DMS 273 treated with DMSO at 0.1 percent for 48 hours (cell line): ENCODE measurements at places on chromosomes 3 and 15.

DNA sequence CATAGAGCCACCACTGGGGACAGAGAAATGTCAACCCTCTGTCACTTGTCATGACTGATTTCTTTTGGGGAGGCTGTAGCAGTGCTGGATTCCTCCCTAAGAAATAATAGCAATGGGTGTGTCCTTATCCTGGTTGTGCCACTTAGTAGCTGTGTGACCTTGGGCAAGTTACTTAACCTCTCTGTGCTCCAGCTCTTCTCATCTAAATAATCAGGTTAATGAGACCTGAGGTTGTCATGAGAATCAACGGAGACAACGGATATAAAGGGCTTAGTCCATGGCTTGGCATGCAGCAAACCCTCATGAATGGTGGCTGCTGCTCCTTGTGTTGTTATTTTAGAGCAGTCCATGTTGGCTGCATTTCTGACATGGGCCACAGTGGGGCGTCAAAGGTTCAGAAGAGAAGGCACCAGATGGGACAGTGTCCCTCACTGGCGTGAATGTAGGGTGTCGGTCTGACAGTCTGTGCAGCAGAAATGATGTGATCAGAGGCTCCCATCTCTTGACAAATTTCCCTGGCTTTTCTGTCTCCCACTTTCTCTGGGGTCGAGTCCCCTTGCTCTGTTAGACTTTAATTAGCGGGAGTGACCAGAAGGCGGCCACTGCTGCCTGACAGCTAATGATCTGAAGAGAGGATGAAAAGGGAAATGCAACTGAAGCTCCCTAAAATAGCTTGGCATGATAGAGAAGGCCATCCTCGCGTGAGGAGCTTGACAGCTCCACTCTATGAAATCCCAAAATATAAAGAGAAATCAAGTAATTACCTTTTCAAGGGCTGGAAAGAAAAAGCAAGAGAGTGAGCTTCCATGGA is 209.4 kb downstream of the CADPS start:
- DNase-seq = peak; percentile 11

GRCh38 chr3:16063603-16064002 is 110.9 kb upstream of the GALNT15 start:
- no peak for DNase-seq

GRCh38 chr15:80059786-80060355 is 395 bp downstream of the ZFAND6 start:
- peak; percentile 19 for DNase-seq

DNA sequence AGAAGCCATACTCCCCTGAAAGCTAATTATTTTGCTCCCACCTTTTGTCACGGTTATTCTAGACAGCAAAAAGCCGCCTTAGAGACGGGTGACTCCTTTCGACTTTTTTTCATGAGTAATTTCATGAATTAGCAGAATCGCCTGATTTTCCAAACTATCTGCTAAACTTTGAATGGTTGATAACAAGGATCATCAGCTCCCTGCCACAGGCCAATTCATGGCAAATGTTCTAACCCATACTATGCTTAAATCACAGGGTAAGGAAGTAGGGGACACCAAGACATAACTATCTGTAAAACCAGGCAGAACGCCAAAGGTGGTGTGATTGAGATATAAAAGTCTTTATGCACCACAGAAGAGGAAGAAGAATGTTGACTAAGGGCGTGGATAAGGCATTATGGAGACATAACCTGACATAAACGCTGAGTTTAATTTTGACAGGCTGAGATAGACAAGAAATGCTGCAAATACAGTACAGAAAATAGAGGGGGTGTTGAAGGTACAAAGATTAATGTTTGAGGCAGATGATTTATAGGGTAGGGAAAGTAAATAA is 891 bp upstream of the DMXL2 start:
- no peak for DNase-seq

GRCh38 chr3:143951351-143951971 is 20.2 kb upstream of the DIPK2A start:
- DNase-seq = no peak

- no peak for DNase-seq
These were observed 150.8 kb downstream of the TMEM108 start for GRCh38 chr3:133188996-133189395.

- no peak for DNase-seq
These were observed 43.1 kb downstream of the PLXNA1 start for GRCh38 chr3:127026036-127026435.

GRCh38 chr3:135325726-135326235 is 530.7 kb downstream of the EPHB1 start:
- DNase-seq = peak; percentile 26

GRCh38 chr3:44224131-44224530 is 17.6 kb upstream of the TOPAZ1 start:
- DNase-seq = no peak

- DNase-seq = no peak
These were observed 81.3 kb upstream of the RGMA start for GRCh38 chr15:93170329-93170728.

DNA sequence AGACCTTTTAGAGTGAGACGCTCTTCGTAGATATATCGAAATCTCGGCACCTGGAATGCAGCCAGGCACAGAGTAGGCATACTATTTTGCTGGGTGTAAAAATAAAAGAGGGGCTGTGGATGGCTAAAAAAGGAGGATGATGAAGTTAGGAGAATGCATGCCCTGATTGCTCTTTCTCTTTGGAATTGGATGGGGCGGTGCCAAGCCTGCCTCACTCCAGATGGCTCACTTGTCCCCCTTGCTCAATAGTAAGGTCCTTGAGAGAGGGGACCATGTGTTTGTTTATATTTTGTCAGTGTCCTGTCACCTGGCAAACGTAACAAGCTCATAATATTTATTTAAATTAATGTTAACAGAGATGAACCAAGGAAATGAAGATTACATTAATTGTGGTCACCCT is 33.0 kb downstream of the SNRK start:
- no peak for DNase-seq

DNA sequence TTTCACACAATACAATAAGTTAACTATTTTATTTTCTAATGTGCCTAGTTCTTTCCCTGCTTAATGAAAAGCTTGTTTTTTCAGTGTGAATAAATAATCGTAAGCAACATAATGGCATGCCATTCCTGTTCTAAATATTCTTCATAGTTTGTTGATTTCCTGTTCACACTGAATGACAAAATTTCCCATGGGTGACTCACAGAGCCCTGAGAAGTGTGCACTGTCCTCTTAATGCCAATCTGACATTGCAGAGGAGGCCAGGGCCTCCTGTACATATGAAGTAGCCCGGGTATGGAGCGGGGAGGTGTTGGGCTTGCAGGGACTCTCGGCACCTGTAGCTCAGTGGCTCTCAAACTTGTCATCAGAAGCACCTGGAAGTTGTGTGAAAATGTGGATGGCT is 24.3 kb downstream of the CCR3 start:
- DNase-seq = no peak

DNA sequence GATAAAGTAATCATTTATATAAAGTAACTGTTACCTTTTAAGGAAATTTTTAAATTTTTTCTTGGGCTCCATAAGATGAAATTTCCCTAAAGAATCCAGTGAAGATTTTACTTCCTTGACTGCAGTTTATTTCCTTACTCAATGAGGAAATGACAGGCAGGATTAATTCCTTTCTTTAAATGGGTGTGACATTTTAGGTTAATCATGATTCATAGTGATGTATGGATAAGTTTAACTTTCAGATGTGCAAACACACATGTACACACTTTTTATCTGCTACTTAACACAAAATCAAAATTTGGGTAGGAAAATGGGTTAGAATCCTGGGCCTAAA is 11.2 kb upstream of the LEO1 start:
- DNase-seq = no peak

DNA sequence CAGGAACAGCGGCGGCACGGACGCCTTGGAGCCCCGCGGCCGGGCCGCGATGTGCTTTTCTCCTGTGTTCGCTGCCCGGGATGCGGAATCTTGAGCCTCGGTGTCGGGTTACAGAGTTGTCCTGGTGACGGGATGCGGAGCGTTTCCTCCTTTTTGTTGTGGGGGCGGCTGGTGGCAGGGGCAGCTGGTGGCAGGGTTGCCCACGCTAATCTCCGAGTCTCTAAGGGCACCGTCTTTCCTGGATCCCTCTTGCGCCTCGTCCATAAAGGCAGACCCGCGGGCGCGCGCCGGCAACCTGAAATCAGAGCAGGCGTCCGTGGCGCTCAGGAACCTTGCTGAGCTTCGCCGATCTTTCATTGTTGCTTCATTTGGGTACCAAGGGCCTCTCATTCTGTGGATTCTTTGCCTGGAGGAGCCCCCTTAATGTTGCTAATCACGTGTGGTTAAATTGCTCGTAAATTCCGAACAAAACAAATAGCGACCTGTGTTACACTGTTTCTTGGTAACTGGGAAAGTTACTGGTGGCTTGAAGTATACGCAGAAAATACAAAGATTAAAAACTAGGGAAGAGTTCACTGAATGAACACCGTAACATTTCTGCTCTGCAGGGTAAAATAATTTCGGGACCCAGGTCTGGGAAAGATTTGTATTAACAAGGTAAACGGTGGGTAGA is 844 bp upstream of the PFN2 start:
- DNase-seq = peak; percentile 84

- DNase-seq = no peak
These were observed 89.4 kb downstream of the EDEM1 start for GRCh38 chr3:5276934-5277333.

DNA sequence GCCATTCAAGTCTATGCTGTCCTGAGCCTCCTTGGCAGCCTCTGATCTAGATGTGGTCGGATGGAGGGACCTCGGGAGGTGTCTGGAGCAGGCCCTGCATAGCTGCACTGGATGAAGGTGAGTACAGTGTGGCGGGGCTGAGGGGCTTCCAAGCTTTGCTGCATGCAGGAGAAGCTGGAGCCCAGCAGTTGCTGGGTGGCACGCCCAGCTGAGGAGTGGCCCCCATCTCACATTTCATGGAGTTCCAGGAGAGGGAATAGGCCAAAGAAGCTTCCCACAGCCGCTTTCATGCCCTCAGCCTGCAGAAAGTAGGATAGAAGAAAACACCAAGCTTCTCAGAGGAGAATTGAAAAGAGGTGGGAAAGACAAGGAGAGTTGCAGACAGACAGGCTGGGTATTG is 48.3 kb upstream of the PRR20G start:
- DNase-seq = no peak

- no peak for DNase-seq
These were observed 235.1 kb upstream of the GAP43 start for GRCh38 chr3:115388166-115388565.

DNA sequence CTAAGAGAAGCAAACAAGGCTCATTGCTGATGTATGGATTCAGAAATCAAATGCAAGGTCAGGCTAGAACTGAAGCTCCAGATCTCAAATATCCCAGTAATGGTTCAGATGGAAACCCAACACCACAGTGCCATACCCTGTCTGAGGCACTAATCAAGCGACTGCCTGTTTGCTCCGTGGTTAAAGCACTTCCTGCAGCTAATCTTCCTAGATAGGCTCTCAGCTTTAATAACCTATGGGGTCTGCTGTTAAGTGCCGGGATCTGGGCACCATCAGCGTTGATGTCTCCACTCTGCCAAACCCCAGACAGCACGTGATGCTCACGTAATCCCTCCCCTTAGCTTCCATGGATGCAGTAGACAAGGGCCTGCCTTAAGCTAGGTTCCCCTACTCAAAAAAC is 262.6 kb downstream of the MECOM start:
- DNase-seq = no peak

DNA sequence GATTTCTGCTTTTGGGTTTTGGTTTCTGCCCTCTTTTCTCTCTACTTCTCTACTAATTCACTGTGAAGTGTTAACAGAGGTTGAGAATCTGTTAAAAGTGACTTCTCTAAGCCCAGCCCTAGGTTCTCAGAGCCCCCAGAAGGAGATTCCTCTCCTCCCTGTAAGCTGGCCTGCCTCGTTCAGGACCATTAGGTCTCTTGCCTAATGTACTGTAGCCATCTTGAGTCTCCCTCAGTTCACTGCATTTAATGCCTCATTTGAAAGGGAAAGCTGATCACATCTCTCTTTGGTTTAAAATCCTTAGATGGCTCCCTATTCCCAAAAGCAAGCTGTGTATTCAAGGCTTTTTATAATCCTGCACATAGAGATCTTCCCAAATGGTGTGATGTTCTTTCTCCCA is 16.3 kb downstream of the RTP1 start:
- no peak for DNase-seq

DNA sequence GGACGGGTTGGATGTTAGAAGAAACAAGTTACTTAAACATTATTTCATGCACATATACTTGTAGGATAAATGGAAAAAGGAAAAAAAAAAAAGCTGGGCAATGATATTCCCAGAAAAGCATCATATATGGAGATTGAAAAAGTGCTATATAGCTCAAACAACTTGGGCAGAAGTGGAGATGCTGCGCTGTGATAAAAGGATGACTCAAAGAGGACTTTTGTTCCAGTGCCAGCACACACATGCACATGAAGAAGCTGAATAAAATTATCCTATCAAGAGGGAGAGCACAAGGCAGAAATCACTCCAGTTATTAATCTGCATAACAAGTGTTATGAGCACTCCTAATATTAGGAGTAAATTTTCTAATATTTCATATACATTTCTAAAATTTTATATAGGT is 30.9 kb downstream of the FRMD4B start:
- DNase-seq = no peak

GRCh38 chr15:32878342-32878741 is 160.5 kb downstream of the GREM1 start:
- DNase-seq = no peak

DNA sequence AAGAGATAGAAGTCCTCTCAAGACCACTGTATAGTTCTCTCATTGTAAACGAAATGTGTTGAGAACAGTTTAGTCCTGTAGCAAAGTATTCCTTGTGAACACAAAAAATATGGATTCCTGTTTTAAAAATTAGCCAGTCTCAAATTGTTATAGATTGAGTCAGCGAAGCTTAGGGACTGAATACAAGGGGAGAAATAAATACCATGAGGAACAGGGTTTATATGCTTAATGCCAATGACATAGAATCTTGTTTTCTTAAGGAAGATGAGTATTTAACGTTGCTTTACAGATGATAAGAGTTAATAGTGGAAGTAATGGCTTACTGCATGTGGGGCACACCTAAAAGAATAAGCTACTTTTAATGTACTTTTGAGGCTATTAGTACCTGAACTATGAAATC is 37.9 kb downstream of the SETD5 start:
- no peak for DNase-seq

DNA sequence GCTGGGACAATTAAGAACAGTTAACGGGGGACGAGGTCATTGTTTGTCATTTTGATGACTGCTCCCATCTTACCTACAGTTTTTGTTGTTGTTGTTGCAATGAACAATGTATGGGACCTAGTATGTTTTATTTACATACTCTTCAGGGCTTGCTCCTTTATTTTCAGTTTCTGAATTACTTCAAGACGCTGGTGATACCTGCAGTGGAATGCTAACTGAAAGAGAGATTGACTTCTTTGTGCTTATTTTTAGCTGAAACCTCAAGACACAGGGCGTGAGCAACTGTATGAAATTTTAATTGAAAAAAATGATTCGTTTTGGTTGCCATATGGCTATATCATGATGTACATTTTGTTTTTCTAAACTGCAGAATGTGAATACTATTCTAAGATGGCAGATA is 297.9 kb downstream of the EDEM1 start:
- DNase-seq = no peak

DNA sequence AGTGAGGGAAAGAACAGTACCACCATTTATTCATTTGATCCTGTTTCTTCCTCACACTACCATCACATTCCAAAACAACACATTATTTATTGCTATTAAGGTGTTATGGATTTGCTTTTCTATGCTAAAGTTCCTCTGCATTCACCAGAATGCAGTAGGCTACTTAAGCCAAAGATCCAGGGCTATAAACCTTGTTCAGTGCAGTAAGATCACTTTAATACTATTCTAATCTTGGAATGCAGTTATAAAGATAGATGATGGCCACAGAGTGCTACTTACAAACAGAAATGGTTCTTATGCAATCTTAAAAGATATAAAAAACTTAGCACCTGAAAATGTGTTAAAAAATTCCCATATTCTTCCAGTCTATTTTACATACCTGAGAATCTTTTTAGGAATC is 107.5 kb upstream of the TSPAN3 start:
- no peak for DNase-seq
